ENCODE measurements at places on chromosomes 3 and 15. TPM values are rescaled to one million over a fixed set of nuclear protein-coding genes. Genes with fewer than 3 reads are reported as not detected.

SHQ1 gene
- total RNA-seq: 13.5 TPM

NGLY1 gene
- total RNA-seq: 47.0 TPM

ALG1L2 gene
- total RNA-seq: not detected

GREM1 gene
- total RNA-seq: 2.8 TPM

SV2B gene
- total RNA-seq: 34.7 TPM

ALPK3 gene
- 1.6 TPM for total RNA-seq

PEX5L gene
- 45.4 TPM for total RNA-seq

SLC27A2 gene
- 1.3 TPM for total RNA-seq

TIMP4 gene
- total RNA-seq: 3.4 TPM

ONECUT1 gene
- total RNA-seq: not detected

PTH1R gene
- total RNA-seq: 1.6 TPM

NPAP1 gene
- total RNA-seq: 0.94 TPM

NOX5 gene
- total RNA-seq: 0.63 TPM

LTK gene
- total RNA-seq: not detected

AHSG gene
- 0.63 TPM for total RNA-seq

GPR156 gene
- total RNA-seq: 9.1 TPM

TSPAN3 gene
- total RNA-seq: 220 TPM

PRR23A gene
- not detected for total RNA-seq

SCG5 gene
- total RNA-seq: 134 TPM

NR1I2 gene
- total RNA-seq: 0.63 TPM

AADACL2 gene
- not detected for total RNA-seq

HRG gene
- total RNA-seq: not detected

GHSR gene
- total RNA-seq: not detected

SLC9C1 gene
- total RNA-seq: not detected

PYGO1 gene
- 57.0 TPM for total RNA-seq

NEK11 gene
- 31.3 TPM for total RNA-seq

EBLN2 gene
- 22.5 TPM for total RNA-seq

RBP2 gene
- not detected for total RNA-seq
